ENCODE measurements at places on chromosomes 11 and 22.

DNA sequence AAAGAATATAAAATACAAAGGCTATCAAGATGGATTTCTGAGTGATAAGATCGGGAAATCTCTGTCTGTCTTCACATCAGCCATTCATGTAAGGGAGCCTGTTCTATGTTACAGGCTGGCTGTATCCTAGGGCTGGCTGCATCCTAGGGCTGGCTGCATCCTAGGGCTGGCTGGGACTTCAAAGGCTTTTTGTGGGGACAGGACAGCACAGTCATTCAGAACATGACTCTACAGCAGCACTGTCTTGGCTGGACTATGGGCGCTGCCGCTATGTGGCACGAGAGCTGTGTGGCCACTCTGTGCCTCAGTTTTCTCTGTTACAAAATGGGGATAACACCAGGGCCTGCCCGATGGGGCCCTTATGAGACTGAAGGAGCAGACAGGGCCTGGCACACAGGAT, 10.2 kb downstream of the ADAMTS8 start:
- DNase-seq, result no peak

GRCh38 chr11:46616551-46617133, 385 bp downstream of the HARBI1 start:
- no peak for DNase-seq

DNA sequence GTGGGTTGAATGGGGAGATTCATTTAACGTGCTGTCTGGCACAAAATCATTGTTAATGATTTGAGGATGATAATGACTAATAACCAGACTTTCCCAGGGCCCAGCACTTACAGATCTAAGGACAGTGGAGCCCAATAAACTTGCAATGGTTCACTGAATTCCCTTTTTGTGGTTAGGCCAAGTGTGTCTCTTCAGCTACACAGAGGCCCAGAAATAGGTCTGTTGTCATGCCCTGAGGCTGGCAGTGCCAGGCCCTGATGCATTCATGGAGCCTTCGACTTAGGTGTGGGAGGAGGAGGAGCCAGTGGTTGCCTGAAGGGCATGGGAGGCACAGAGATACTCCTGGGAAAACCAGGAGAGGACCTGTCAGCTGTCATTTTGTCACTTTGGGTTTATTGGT, 56.1 kb downstream of the KIAA1671 start:
- no peak for DNase-seq

- no peak for DNase-seq
Observed at GRCh38 chr22:46363611-46364321, 28.3 kb downstream of the TRMU start.

GRCh38 chr22:20887375-20887774, 28.6 kb downstream of the SNAP29 start:
- DNase-seq, result no peak

- DNase-seq, result no peak
Observed at GRCh38 chr11:111933872-111934271, 3.3 kb upstream of the DIXDC1 start.

GRCh38 chr11:9609002-9609759, 35.7 kb downstream of the WEE1 start:
- DNase-seq, result no peak

DNA sequence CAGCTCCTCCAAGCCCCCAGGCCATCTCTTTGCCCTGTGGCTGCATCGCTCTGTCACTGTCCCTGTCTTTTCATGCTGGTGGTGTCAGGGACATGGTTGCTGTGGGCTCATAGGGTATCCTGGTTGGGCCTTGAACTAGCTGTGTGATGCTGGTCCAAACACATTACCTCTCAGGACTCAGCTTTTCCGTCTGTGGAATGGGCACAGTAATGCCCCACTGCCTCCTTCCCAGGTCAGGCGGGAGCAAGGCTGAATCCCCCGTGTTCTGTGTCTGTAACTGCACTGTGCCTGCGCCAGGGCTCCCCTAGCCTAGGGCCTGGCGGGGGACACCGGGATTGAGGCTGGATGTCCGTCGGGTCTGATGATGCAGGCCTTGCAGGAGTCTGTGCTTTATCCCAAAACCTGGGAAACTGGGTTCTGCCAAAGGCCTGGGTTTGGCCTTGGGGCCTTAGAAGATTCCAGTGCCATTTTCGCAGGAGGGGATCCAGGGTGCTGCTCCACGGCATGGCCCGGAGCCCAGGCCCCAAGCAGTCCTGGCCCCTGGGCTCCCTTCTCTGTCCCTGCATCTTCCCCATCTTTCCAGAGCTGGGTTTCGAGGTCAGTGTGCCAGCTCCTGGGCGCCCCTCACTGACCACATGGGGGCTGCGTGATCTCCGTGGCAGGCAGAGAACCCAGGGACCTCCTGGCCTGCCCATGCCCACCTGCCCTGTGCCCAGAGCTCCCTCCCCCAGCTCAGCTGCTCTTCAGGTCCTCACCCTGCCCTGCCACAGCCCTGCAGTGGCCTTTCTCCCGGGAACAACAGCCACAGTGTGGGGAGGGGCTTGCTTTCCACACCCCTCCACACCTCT, 32.7 kb upstream of the CELSR1 start:
- DNase-seq, result no peak

DNA sequence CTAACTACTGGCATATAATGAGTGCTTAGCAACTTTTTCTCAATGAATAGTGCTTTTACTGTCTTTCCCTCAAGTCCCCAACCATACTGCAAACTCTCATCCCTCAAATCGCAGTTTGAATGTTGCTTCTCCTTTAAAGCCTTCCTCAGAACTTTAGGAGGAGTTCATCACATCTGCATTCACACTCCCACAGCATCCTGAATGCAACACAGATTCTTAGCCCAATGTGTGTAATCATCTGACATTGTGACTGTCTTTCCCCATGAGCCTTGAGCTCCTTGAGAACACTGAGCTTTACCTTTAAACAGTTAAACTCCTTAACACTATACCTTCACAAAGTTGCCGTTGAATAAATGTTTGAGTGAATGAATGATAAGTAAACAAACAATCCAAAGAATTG, 81.7 kb upstream of the FAM181B start:
- DNase-seq, result no peak

DNA sequence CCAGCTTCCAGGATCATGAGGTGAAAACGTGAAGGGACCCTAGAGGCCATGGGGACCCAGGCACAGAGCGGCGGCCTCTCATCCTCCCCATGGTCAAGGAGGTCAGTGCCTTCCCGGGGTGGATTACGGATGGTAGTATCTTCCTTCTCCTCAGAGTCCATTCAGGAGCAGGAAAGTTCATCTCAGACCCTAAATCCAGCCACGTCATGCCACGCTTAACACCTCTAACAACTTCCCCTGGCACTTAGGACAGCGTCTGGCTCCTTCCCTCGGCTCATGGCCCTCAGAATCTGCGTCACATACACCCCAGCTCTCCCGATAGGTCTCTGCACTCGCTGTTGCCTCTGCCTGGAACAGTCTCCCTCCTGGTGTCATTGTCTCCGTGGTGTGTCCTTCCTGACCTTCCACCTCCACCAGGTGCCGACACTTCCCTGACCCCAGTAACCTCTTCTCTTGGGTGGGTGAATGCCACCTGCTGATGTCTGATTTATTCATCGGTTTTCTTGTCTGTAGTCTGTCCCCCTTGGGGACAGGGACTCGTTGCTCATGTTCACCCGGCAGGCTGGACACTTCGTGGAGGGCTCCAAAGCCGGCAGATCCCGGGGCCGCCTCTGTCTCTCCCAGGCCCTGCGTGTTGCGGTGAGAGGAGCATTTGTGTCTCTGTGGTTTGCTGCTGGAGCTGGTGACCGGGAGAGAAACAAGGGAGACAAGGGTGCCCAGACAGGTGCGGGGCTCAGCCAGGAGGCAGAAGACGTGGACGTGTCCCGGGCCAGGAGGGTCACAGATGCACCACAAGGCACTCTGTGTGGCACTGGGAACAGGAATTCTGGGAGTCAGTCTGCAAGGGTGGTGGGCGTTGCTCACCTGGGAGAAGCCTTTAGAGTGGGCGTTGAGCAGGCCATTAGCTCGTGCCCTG, 1.4 kb downstream of the MYEOV start:
- no peak for DNase-seq

Measured in stimulated activated CD4-positive, alpha-beta T cell treated with anti-CD3 and anti-CD28 coated beads, Interleukin-15, amount 100 ng/mL, for 48 hours (primary cell).